ENCODE measurements at places on chromosomes 7 and 10.

- no peak for DNase-seq
Observed at GRCh38 chr10:102086196-102086595, 21.0 kb downstream of the HPS6 start.

DNA sequence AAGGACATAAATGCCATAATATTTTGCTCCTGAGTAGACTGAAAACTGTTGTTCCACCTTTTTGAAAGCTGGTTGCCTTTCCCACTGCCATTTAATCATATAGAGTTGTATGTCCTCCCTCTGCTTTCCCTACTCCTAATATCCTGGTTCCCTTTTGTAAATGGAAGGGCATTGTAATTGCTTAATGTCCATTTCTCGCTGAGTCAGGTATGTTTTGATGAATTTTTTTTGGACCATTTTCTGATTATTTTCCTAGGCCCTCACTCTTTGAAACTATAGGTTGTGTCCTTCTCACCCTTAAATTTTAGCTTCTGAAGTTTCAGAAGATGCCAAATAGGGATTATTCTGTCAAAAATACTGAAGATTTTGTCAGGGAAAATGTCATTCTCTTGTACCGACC is 45.5 kb downstream of the WAC start:
- no peak for DNase-seq

DNA sequence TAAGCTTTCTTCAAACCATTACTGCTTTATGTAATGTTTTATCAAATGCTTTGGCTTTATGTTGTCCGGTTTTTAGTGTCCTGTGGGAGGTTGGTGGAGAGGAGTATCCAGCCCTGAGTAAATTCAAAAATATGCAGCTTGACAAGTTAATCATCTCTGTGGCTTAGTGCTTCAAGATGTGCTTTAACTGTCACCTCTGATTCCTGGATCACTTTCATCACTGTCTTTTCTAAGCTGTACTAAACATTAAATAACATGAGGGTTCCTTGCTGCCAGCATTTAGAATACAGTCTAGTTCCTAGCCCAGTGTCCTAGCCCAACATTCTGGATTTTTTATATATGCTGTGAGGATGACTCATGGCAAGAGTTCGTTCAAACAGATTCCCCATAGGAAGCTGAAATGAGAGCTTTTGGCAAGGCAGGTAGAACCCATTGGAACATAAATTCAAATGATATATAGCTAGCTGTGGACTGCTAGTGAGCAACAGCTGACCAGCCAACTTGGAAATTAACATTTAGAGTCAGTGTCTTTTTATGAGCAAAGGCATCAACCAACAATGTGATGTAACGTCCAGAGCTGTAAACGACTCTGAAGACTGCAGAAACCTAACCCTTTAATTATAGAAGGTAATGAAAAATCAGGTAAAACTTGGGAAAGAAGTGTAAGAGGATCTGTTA is 80.6 kb upstream of the OIT3 start:
- DNase-seq: no peak

- no peak for DNase-seq
Observed at GRCh38 chr7:152556013-152556755, 119.8 kb downstream of the XRCC2 start.

GRCh38 chr10:33142295-33142694 is 184.3 kb upstream of the ITGB1 start:
- DNase-seq: no peak

DNA sequence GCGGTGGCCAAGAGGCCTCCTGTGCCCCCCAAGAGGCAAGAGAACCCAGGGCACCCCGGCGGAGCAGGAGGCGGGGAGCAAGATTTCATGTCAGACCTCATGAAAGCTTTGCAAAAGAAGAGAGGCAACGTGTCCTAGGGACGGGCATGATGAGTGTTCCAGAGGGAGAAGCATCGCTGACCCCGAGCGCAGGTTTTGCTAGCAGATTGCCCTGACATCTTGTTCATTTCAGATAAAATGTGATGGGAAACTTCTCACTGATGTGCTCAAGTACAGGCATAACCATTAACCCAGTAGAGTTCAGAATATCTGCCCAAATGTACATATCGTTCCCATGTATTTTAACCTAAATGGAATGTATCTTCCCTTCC is 129.2 kb downstream of the APBB1IP start:
- DNase-seq: no peak

GRCh38 chr10:92124616-92125143 is 166.2 kb downstream of the CPEB3 start:
- DNase-seq: peak; percentile 71

- DNase-seq: no peak
Observed at GRCh38 chr7:106331441-106332175, 46.8 kb upstream of the NAMPT start.

DNA sequence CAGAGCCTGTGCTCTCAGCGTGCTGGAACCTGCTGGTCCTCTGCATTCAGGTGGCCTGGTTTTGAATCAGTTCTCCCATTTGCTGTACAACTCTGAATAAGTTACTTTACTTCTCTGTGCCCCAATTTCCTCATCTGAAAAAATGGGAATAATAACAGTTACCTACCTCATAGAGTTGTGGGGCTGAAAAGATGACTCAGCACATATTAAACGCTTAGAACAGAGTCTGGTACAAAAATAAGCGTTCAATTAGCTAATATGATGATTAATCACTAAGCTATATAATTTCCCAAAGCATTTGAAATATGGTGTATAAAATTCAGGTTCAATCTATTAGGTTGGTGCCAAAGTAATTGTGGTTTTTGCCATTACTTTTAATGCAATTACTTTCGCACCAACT is 259.1 kb downstream of the PRPF18 start:
- DNase-seq: no peak

DNA sequence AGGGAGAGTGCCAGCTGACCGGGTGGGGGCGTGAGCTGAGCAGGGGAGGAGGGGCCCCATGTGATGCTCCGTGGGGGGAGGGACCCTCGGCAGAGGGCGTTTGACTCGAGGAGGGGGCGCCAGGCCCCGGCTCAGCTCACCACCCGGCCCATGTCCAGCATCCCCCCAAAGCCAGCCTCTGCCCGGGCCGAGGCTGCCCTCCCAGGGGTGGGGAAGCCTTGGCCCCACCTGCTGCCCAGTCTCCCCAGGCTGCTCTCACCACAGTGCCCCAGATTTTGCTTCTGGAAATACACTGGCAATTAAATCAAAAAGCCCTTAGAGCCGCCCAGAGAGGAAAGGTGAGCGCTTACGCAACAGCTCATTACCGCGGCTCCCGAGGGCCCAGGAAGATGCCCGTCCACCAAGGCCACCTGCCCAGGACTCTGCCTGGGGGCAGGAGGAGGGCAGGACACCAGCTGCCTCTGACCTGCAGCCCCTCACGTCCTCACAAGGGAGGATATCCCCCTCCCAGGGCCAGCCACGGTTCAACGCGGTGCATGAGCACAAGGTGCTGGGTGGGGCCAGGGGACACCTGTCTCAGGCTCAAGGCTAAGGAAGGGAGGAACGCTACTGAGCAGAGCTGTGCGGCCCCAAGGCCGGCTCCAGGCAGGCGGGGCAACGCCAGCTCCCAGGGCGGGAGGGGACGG is 70.0 kb upstream of the INPP5A start:
- no peak for DNase-seq

GRCh38 chr10:110032801-110033700 is 25.3 kb downstream of the ADD3 start:
- DNase-seq: no peak

DNA sequence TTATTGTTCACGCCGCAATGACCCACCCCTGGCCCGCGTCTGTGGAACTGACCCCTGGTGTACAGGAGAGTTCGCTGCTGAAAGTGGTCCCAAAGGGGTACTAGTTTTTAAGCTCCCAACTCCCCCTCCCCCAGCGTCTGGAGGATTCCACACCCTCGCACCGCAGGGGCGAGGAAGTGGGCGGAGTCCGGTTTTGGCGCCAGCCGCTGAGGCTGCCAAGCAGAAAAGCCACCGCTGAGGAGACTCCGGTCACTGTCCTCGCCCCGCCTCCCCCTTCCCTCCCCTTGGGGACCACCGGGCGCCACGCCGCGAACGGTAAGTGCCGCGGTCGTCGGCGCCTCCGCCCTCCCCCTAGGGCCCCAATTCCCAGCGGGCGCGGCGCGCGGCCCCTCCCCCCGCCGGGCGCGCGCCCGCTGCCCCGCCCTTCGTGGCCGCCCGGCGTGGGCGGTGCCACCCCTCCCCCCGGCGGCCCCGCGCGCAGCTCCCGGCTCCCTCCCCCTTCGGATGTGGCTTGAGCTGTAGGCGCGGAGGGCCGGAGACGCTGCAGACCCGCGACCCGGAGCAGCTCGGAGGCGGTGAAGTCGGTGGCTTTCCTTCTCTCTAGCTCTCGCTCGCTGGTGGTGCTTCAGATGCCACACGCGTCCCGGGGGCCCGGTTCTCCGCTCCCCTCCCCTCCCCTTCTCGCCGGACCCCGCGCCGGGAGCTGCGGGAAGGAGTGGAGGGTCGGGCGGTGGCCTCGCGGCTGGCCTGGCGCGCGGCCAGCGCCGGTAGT is at the start of gene CBX3:
Gene CBX3 (plus strand): TSS at position 499 of the 772 bp plus-strand sequence. CDS start 1,254 bp downstream, outside the sequence.
- peak; percentile 93 for DNase-seq

DNA sequence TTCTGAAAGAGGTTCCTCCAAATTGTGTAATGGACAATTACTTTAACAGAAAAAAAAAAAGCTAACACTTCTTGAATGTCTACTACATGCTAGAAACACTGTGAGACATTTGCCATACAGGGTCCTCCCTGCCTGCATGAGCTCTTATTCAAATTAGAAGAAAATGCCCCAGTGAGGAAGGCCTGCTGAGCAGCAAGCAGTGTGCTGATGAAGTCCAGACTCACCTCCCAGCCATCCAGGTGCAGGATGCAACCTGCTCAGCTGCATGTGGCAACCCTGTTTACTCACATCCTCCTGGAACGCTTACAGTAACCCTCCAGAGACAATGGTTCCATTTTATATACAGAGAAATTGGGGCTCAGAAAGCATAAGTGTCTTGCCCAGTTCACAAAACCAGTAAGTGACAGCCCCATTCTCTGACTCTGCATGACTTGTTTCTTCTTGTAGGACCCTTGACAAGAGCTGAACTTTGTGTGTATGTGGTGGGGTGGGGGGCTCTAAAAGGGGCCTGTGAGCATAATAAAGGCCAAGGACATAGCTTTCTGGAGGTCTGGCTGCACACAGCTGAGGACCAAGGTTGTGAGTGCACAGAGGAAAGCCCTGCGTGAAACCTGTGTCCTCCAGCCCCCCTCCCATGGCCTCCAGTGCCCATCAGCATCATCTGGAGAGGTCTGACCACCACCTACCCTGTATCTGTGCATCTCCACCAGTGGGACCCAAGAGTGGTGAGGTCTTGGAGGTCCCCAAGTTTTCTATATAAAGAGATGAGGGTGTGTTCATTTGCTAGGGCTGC is 387.8 kb downstream of the GRID1 start:
- DNase-seq: no peak

DNA sequence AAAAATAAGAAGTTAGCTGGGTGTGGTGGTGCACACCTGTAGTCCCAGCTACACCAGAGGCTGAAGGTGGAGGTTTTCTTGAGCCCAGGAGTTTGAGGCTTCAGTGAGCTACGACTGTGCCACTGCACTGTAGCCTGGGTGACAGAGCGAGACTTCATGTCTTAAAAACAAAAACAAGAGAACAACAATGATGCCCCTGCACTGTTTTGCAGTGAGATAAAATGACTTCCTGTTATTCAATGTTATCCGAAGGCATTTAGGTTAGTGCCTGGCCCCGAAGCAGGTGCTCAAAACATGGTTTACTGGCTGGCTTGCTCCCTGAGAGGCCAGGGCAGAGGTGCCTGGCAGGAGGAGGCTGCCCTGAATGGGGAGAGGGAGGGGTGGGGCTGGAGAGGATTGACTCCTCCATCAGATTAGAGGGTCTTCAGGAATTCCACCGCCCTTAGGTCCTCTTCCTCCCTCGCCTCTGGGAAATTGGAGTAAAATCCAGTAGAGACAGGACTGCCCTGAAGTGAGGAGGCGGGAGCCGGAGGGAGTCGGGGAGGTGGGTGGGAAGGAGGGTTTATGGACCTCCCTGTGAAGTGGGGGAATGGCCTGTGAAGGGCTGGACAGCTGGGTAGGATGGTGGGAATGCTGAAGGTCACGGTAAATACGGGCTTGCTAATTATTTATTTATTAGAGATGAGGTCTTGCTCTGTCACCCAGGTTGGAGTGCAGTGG is 6.8 kb upstream of the CLDN4 start:
- DNase-seq: no peak

- DNase-seq: no peak
Observed at GRCh38 chr10:6493521-6494441, 86.3 kb downstream of the PRKCQ start.

DNA sequence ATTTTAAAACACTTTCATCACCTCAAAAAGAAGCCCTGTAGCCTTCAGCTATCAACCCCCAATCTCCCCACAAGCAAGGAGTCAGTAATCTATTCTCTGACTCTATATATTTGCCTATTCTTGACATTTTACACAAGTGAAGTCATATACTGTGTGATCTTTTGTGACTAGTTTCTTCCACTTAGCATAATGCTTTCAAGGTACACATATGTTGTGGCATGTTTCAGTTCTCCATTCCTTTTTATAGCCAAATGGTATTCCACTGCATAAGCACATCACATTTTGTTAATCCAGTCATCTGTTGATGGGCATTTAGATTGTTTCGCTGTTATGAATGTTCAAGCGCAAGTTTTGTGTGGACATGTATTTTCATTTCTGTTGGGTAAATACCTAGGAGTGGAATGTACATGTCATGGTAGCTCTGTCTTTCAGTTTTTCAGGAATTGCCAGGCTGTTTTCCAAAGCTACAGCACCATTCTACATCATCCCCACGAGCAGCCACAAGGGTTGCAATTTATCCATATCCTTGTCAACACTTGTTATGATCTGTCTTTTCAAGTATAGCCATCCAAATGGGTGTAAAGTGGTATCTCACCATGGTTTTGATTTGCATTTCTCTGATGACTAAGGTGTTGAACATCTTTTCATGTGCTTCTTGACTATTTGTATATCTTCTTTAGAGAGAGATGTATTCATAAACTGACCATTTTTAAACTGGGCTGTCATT is 405.6 kb downstream of the KCNMA1 start:
- DNase-seq: no peak

- DNase-seq: no peak
Observed at GRCh38 chr10:49329146-49329505, 30.2 kb downstream of the C10orf71 start.

DNA sequence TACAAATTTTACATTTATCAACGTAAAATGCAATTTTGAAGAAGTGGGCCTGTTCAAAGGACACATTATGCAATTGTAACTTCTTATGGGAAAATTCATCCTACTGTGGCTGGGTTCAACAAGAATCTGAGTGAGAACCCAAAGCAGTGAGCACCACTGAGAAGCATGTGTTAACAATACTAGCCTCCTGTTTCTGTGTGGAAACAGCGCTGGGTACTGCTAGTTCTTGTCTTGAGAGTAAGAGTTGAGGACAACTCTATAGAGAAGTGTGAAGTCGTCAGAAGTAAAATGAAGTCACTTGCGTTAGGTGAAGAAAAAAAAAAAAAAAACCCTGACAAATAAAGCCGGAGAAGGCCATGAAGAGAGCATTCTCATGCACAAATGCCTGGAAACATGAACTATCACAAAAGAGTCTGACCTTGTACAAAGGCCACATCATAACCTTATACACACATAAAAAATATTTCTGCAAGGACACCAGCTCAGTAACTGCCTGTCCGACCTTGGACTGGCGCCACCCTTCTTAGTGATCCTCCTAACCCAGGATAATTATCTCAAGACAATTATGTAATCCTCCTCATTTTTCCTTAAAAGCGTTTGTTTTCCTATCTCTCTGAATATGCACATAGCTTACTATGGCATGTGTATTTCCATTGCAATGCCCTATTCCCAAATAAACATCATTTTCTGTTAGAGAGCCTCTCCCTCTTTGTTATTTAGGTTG is 554.9 kb downstream of the HTR7 start:
- DNase-seq: no peak

- DNase-seq: no peak
Observed at GRCh38 chr7:84104826-84105225, 89.8 kb downstream of the SEMA3A start.

Data from coronary artery (tissue), 2 donors.